Tongue (tissue), 3 donors: ENCODE measurements at places on chromosomes 12 and 14.

DNA sequence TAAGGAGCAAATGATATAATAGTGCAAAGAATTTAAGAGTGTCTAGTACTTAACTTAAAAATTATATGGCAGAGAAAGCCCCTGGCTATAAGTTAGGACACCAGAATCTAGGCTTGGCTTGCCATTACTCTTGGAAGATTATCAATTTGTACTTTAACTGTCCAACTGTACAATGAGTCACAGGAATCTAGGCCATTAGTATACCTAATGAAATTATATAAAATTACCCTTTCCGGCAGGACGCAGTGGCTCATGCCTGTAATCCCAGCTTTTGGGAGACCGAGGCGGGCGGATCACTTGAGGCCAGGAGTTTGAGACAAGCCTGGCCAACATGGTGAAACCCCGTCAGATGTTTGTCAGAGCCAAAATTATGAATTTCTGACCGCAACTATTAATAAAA lies 691 bp upstream of the OR6S1 start:
- no peak for DNase-seq

DNA sequence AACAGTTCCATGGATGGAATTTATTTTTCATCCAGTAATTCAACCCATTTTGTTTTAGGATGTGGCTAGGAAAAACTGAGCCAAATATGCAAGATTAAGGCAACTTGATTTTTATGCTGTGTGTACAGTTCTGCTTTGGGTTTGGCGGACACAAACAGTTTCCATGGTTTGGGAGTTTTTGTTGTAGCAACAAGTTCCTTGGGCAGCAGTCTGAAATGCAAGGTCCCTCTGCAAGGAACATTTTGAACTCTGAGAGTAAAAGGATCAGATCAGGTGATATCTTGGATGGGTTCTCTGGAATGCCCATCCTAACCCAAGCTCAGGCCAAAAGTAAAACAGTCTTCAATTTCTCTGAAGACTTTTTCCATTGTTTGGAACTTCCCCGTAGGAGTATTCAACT lies 161.2 kb downstream of the TMX1 start:
- DNase-seq, result no peak

DNA sequence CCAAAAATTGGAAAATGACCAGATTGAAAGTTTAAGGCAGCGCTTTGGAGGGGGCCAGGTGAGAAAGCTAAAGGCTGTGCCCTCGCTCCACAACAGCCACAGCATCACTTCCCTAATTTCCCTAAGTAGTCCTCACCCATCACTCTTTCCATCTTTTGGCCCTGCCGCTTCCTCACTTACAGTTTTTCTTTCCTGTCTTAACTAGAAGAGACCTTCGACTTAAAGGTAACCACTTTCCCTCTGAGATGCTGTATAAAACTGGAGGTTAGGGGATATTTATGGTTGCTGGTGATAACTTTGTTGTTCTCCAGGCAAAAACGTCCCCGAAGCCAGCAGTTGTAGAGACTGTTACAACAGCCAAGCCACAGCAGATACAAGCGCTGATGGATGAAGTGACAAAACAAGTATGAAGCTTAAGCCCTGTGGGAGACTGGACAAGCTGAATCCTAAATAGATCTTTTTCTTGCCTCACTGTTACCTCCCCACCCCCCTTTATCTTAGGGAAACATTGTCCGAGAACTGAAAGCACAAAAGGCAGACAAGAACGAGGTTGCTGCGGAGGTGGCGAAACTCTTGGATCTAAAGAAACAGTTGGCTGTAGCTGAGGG lies 4.3 kb downstream of the DDIT3 start:
- no peak for DNase-seq

DNA sequence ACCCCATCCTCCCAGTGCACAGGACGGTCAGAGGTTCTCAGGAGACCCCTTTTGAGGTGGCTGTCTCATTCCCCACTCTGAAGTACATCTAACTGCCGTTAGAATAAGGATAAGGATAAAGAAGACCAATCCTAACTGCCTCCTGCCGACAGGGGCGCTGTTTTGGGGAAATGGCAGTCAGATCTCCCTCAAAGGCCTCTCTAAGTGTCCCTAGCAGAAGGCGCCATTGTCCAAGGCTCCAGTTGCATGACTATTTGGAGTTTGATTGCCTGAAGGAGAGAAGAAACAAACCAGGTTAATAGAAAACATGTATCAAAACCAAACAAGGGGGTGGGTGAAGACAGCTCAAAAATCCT lies 29.1 kb upstream of the KLRB1 start:
- no peak for DNase-seq

GRCh38 chr14:104792101-104792884 lies 3.3 kb downstream of the AKT1 start:
- DNase-seq, result no peak

DNA sequence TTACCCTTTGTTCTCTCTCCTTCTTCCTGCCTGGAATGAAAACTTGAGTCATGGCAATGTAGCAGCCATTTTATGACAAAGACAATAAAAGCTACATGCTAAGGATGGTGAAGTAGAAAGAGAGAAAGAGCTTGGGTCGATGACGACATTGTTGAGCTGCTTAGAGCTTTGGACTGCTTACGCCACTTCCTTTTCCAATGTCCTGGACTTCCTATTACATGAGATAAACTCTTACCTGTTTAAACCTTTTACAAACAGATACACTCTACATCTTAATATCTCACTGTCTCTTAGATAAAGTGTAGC lies 70.1 kb downstream of the PEBP1 start:
- DNase-seq, result no peak

DNA sequence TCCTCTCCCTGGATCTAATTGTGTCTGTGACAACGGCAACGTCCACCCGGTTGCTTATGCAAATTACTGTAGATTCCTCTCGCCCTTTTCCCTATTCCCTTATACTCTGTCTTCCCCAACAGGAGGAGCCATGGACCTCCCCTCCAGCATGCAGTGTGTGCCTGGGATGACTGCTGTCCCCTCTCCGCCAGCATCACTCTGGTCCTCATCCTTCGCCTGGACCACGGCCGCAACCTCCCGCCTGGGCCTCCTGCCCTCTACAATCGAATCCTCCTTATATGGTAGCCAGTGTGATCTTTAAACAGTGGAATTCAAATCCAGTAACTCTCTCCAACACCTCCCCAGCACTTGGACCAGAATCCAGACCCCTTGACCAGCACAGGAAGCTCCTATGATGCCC lies 30.6 kb upstream of the PRIMA1 start:
- DNase-seq, result no peak

- no peak for DNase-seq
These were observed 112.5 kb downstream of the PTPRQ start for GRCh38 chr12:80556566-80556965.

- DNase-seq, result no peak
These were observed 710 bp upstream of the FOS start for GRCh38 chr14:75277815-75278421.

DNA sequence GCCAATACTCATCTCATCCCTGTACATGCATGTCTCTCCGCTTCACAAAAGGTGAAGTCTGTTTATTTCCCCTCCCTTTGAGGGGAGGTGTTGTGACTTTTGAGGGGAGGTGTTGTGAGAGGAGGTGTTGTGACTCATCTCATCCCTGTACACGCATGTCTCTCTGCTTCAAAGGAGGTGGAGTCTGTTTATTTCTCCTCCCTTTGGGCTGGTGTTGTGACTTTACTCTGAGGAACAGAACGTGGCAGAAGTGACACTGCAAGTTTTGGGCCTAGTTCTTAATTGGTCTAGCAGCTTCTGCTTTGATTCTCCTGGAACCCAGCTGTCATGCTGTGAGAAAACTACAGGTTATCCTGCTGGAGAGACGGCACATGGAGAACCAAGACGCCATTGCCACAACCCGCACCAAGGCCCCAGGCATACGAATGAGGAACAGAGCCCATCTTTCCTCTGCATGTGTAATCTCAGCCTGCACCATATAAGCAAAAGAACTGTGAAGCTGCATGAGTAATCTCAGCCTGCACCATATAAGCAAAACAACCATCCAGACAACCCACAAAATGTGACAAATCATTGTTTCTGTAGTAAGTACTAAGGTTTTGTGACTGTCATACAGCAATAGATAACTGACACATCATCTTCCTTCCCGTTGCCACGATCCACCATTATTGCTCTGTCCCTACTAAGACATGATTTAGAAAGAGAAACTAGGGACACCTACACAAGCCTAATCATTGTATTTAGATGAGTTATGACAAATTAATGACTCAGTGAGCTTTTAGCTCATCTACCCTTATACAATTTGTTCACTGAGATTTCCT lies 30.0 kb downstream of the GALNT4 start:
- no peak for DNase-seq

DNA sequence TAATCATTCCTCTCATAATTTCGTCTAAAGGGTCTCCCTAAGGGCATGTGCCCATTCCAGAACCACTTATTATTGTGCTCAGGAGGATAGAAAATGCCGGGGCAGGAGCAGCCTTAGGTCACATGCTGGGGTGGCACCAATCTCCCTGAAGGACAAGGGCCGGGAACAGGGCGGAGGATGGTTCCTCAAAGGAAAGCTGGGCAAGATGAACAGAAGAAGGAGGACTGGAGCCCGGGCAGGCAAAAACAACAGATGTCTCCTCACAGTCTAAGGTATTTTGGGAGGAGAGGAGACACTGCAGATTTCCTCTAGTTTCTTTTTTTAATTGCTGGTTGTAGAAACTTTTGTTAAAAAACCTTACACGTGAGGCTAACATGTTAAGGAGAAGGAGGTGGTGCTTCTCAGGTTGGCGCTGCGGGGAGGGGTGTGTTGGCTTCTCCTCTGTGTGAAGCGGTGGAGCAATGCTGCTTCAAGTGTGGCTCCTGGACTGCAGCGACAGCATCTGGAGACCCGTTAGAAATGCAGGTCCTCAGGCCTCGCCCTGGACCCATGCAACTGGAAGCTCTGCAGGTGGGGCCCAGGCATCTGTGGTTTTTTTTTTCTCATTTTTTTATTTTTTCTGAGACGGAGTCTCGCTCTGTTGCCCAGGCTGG lies 164.8 kb downstream of the AACS start:
- no peak for DNase-seq

GRCh38 chr12:76952995-76953394 lies 74.2 kb upstream of the CSRP2 start:
- DNase-seq, result peak; percentile 38

DNA sequence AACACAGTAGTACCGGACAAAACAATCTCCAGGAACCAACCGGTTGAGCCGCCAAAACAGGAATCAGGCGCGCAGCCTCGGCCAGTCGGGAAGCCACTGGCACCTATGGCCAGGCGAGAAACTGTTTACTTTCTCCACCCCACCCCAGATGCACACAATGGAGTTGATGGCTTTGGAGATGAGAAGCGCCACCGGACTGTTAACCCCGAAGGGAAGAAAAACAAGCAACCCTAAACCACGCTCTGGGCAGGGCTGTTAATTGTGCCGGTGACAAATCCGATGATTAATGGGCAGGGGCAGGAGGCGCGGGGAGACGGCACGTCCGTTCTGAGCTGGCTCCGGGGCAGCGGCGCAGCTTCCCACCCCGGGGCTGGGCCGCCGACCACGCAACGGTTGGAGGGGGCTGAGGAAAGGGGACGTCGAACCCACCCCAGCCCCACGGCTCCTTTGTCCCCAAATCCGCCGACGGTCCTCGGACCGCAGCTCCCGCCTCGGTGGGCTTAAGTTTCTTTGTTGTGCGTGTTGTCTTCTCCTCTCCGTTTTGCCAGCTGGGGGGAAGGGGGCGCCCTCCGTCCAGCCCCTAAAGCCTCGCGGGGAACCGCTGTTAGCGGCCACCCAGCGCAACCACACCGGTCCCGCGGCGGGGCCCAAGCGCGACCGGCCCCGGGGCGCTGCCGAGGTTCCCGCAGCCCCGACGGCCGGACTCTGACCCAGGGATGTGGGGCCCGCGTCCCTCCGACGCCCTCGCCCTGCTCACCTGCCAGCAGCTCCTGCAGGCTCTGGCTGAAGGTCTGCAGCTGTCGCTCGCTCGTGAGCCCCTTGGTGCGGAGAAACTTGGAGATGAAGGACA lies 790 bp downstream of the BTG1 start:
- peak; percentile 67 for DNase-seq

GRCh38 chr14:102491786-102492530 lies 17.6 kb downstream of the ANKRD9 start:
- DNase-seq, result no peak

GRCh38 chr12:93587611-93588010 lies 15.1 kb downstream of the SOCS2 start:
- no peak for DNase-seq

DNA sequence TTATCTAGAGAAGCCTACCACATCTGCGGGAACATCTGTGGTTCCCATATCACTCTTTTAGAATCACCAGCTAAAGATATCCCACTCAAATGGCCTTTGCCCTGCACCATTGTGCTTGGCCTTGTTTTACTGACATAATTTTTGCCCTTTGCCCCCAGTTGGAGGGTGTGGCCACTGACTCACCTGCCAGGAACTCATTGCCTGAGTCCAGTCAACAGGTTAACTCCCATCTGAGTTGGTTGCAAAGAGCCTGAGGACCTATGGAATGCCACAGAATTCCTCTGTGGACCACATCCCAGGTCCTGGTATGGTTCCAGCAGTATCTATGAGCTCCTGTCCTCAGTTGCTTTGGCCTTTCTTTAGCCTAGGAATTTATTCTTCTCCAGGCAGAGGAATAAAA lies 55.7 kb upstream of the PTGR2 start:
- DNase-seq, result no peak

DNA sequence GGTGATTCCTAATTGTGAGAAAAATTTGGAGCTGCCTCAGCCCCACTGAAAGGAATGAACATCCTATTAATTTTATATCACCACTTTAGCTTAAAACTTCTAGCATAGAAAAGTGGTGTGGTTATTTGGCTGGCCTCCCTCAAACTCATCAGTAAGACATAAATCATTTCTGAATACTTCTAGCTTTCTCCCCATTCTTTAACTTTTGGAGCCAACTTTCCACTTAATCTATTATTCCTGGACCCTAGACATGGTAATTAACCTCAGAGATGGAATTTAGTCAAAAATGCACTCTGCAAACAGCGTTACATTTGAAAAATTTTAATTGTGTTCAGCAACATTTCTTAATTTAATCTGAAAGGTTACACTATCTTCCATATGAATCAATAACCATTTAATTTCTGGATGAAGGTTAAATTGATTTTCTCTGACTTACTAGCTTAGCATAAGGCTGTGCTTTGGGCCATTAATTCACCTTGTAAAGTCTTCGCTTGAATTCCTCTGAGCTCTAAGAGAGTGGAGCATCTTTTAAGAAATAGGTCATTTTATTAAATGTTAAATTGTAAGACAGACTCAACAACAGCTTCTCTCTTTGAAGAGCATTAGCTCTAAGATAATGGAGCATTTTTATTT lies 753.6 kb upstream of the STXBP6 start:
- DNase-seq, result peak; percentile 11
